ENCODE measurements at places on chromosomes 11 and 22.

- no peak for DNase-seq
Observed at GRCh38 chr22:22866381-22867111, 21.1 kb upstream of the IGLL5 start.

DNA sequence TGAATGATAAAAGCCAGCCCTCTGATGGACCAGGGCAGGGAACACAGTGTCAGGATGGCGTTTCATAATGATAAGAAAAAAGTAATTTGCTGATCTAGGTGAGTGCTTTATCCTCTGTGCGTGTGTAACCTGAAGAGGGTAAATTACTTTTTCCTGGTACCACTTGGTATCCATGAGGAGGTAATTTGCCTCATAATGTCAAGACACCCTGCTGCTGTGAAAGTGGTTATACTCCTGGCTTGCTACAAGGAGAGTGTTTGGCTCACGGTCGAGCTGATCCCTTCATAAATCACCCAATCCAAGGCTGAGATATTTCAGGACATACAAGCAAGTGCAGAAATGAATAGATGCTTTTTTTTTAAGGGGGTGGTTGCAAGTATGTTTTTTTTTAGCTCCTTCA, 207.2 kb upstream of the PGR start:
- no peak for DNase-seq

GRCh38 chr22:25548866-25549464, 15.5 kb upstream of the GRK3 start:
- DNase-seq: no peak

DNA sequence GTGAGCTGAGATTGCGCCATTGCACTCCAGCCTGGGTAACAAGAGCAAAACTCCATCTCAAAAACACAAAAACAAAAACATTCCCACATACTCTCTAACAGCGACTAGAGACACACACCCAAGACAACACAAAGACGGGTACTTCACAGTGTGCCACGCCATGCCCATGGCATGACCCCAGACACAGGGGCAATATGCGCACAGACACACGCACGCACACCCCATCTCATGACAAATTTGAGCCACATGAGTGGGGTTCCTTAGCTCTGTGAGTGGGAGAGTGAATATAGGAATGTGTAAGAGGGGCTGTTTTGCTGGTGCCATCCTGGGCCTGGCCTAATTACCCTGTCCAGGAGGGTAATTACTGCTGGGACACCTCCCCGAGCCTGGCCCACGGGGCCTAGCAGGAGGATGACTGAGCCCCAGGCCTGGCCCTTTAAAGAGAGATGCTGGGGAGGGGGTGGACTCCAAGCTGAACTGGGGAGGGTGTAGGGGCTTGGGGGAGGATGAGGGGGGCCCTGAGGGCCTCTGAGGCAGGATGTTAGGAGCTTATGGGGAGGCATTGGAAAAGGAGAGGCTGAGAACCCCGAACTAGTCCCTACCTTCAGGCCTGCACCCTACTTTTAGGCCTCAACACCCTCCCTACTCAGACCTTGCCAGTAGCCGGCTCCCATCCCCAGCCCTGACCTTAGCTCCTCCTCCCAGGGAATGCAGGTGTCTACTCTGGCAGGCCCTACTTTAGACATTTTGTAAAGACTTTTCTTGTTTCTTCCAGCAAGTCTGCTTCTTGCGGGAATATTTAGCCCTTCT, 1.5 kb downstream of the LTBP3 start:
- DNase-seq: no peak

All from ureter (tissue), 1 donor.